T1000 (cell line): ENCODE measurements at places on chromosomes 7 and 10.

DNA sequence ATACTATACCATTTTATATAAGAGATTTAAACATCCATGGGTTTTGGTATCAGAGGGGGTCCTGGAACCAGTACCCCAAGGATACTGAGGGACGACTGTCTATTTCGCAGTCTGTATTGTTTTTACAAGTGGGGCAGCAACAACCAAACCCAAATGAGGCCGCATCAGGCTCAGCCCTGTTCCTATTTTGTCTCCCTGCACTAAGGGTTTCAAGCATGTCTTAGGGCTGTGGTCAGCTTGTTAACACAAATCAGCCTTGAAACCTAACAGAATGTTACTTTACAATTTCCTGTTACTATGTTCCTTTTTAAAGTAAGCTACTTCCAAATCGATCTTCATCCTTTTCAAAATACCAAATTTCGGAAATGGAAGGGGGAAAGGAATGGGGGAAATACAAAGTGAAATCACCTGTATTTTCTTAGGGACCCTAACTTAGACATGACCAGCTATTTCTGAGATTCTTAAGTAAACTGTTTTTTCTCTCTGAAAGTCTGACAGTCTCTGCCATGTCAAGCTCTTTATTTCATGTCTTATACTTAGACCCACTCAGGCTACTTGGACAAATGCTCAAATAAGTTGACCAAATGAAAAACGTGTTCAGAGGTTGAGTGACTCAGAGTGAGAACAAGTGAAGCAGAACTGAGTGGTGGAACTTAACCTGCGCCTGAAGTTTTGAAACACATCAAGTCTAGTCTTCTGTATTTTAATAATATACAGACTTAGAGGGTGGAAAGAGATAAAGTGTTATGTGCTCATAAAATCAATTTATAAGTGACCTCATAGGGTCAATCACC, 75.8 kb downstream of the C1GALT1 start:
- DNase-seq, result no peak

DNA sequence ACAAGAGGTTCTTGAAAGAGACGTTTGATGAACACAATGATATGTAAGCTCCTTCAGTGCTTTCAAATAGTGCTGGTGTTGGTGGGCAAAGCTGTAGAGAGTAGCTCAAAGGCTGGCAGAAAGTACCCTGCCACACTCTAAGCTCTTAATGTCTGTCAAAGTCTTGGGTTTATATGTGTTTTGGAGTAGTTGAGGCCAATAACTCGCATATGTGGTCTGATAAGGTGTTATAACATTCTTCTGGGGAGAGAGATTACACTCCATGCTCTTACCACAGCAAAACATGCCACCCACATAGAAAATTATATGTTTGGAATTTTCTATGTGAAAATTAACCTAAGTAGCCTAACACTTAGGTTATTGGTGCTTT, 30.8 kb upstream of the NME8 start:
- DNase-seq, result no peak

DNA sequence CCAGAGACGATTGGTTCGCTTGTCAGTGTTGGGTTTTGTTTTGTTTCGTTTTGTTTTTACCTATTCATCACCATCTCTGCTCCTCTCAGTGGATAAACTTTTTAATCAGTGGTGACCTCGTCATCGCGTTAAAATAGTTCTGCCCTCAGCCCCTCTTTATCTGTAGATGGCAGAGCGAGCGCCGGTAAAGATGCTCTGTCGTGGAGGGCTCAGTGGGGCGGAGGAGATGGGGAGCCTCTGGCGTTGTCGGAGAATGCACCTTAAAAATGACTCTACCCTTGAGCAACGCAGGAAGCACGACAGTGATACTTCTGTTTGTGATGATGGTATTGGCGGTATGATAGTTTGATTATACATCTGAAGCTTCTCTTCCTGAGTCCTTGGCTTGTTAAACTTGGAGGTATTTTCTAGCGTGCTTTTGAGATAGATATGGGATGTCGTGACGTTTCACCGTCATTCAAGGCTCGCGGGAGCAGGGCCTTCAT, 554 bp downstream of the CSGALNACT2 start:
- DNase-seq, result peak; percentile 29

- DNase-seq, result peak; percentile 18
These were observed 50.0 kb upstream of the GRB10 start for GRCh38 chr7:50832744-50833143.

DNA sequence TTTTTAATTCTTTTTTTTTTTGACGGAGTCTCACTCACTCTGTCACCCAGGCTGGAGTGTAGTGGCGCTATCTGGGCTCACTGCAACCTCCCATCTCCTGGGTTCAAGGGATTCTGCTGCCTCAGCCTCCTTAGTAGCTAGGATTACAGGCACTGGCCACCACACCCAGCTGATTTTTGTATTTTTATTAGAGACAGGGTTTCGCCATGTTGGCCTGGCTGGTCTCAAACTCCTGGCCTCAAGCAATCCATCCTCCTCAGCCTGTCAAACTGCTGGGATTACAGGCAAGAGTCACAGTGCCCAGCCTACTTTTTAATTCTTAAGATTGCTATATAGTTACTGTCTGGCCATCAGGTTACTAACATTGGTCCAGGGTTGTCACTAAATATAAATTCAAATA, 59.6 kb downstream of the ZNF277 start:
- DNase-seq, result no peak

DNA sequence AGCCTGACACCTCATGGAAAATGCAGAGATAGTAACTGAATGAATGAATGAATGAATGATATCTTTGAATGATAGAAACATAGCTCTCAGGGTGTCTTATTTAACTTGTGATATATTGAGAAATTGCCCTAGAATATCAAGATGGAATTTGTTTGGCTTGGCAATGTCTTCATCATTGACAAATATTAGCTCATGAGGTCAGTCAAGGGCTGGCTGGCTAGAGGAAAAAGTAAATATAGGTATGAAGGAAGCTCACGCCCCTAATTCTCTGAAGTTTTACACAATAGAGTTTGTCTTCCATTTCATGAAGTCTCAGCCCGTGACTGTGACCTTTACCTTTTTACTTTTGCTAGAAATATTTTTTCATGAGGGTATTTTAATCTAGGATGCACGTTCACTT, 305.2 kb downstream of the ADARB2 start:
- no peak for DNase-seq

DNA sequence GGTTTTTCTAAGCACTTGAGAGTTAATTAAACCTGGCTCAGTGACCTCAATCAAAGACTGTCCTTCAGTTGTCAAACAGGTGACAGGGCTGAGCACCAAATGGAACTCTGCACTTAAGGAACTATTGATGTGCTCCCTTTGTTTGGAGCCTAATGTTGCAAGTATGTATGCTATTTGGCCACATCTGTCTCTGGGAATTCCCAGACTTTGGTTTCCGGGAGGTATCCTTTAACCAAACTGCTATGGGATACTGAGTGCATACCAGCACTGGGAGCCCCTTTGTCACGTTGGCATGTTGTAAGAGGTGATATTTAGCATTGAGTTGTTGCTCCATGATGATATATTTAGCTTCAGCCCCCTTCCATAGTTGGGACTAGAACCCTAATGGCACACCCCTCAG, 25.2 kb downstream of the ASZ1 start:
- DNase-seq, result no peak

GRCh38 chr7:76300166-76300731, 2.2 kb upstream of the HSPB1 start:
- no peak for DNase-seq

- DNase-seq, result no peak
These were observed 81.0 kb downstream of the CPED1 start for GRCh38 chr7:121069346-121070100.

- DNase-seq, result no peak
These were observed 188.9 kb downstream of the EVX1 start for GRCh38 chr7:27431465-27431864.

DNA sequence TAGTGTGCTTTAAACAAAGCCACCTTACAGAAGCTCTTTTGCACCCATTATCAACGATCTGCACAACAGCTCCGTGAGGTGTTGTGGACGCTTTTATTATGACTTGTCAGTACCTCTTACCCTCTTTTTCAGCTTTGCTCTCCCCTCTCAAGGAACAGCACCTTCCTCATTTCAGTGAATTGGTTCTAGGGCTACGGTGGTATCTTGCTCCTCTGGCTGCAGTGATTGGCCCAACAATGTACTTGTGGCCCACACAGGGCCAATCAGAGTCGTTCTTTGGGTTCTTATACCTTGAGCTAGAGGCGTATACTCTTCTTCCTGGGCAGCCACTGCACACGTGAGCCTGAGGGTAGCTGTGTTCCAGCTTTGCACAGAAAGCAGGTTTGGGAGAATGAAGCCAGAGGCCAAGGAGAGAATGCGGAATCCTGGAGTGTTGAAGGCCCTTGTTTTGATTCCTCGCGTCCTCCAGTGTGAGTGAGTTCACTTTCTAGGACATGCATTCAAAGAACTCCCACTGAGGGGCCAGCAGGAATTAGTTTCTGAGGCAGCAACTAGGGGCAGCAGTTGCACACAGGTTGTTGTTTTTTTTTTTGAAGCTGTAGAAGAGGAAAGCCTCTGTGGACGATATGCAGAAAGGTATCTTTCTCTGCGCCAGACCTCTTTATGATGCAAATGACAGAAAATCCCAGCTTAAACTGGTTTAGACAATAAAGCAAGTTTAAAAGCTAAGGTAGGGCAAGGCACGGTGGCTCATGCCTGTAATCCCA, 49.8 kb upstream of the PDZD8 start:
- DNase-seq, result no peak
